ENCODE measurements at places on chromosomes 12 and 14. TPM values are rescaled to one million over a fixed set of nuclear protein-coding genes. Genes with fewer than 3 reads are reported as not detected.

GRCh38 chr12:45464699-45465098, 248.8 kb downstream of the ANO6 start:
- no peak for DNase-seq

CS gene
- 117 TPM for total RNA-seq

RNU4-1 gene
- total RNA-seq: under 0.01 TPM

SYNE2 gene
- 25.8 TPM for total RNA-seq

RFX4 gene
- not detected for total RNA-seq

CCNK gene
- total RNA-seq: 3.8 TPM

GRCh38 chr12:120132863-120133385, 16.4 kb upstream of the RAB35 start:
- DNase-seq: no peak
